Body of pancreas (tissue), 4 donors: ENCODE measurements at places on chromosomes 3 and 15. TPM values are rescaled to one million over a fixed set of nuclear protein-coding genes. Genes with fewer than 3 reads are reported as not detected.

- no peak for DNase-seq
- no peak overlapping the region for H3K4me3 ChIP-seq
- no peak overlapping the region for H3K27ac ChIP-seq
- no peaks in the 10 kb centered on the region for H3K4me1 ChIP-seq
- no peaks in the 10 kb centered on the region for H3K27me3 ChIP-seq
- H3K36me3 ChIP-seq, result peaks cover 84% of the 10 kb centered on the region
Observed at GRCh38 chr3:50112462-50112861, 23.7 kb downstream of the RBM5 start.

Gene GRAMD1C
- 27.0 TPM for total RNA-seq

DNA sequence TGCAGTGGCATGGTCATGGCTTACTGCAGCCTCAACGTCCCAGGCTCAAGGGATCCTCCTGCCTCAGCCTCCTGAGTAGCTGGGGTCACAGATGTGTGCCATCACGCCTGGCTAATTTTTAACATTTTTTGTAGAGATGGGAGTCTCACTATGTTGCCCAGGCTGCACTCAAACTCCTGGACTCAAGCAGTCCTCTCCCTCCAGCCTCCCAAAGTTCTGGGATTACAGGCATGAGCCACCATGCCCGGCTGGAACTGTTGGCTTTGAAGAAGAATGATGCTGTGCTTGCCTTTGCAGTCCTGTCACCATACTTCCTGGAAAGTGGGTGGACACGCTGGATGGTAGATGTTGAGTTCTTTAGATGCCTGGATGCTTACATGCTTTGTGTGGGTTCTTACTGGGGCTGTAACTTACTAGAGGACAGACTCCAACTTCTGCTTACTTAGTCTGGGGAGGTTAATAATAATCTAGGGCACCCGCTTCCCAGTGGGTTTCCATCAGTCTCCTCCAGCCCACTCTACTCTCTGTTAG is 36.7 kb downstream of the IGF1R start:
- H3K4me1 ChIP-seq, result peaks cover 65% of the 10 kb centered on the region
- no peak overlapping the region for H3K27ac ChIP-seq
- H3K4me3 ChIP-seq, result no peak overlapping the region
- H3K36me3 ChIP-seq, result no peaks in the 10 kb centered on the region

Gene C3orf33
- 14.8 TPM for total RNA-seq

DNA sequence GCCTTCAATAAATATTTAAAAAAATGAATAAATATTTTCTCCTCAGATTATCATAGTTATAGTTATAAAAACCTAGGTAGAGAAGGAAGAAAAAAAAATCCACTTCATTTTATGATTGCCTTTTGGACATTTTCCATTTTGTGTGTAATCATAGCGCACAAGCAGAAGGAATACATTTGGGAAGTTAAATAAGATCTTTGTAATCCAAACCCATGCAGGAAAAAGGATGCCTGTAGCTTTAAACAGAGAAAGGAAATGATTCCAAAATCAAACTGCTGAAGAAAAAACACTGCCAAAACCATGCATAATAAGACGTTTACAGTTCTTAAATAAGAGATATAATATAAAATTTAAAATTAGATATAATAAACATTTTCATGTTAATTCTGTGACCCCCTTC is 7.4 kb upstream of the CCDC54 start:
- H3K4me1 ChIP-seq, result peaks cover 13% of the 10 kb centered on the region
- no peak overlapping the region for H3K4me3 ChIP-seq
- no peak for DNase-seq
- H3K27ac ChIP-seq, result no peak overlapping the region

GRCh38 chr3:168001244-168001643 is 94.5 kb downstream of the GOLIM4 start:
- no peak overlapping the region for H3K27ac ChIP-seq
- no peak for DNase-seq
- no peaks in the 10 kb centered on the region for H3K4me1 ChIP-seq
- H3K36me3 ChIP-seq, result no peaks in the 10 kb centered on the region

GRCh38 chr15:98899272-98900021 is 108.1 kb downstream of the PGPEP1L start:
- H3K4me3 ChIP-seq, result no peak overlapping the region
- no peak for DNase-seq
- H3K36me3 ChIP-seq, result no peaks in the 10 kb centered on the region
- no peaks in the 10 kb centered on the region for H3K27me3 ChIP-seq
- peaks cover 9% of the 10 kb centered on the region for H3K4me1 ChIP-seq

- no peaks in the 10 kb centered on the region for H3K4me1 ChIP-seq
- H3K4me3 ChIP-seq, result no peak overlapping the region
- H3K27me3 ChIP-seq, result no peaks in the 10 kb centered on the region
- H3K36me3 ChIP-seq, result no peaks in the 10 kb centered on the region
Observed at GRCh38 chr3:181917027-181917426, 205.3 kb downstream of the SOX2 start.

DNA sequence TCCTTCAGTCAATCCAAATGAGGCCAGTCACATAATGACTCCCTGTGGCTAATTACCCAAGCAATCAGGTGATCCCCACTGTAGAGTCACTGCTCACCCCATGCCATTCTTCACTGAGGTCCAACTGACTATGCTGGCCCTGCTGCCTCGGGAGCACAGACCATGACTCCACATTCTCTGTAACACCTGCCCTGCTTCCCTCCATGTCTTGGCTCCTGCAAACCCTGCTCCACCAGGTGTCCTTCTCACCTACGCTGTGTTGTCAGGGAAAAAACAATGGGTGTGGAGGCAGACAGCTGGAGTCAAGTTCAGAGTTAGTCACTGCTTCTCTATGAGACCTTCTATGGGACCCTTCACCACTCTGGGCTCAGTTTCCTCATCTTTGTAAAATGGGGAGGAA is 6.1 kb upstream of the SFMBT1 start:
- H3K4me1 ChIP-seq, result peaks cover 10% of the 10 kb centered on the region
- H3K27me3 ChIP-seq, result no peaks in the 10 kb centered on the region
- H3K27ac ChIP-seq, result no peak overlapping the region
- peak; percentile 82 for DNase-seq
- H3K4me3 ChIP-seq, result no peak overlapping the region
- no peaks in the 10 kb centered on the region for H3K36me3 ChIP-seq

DNA sequence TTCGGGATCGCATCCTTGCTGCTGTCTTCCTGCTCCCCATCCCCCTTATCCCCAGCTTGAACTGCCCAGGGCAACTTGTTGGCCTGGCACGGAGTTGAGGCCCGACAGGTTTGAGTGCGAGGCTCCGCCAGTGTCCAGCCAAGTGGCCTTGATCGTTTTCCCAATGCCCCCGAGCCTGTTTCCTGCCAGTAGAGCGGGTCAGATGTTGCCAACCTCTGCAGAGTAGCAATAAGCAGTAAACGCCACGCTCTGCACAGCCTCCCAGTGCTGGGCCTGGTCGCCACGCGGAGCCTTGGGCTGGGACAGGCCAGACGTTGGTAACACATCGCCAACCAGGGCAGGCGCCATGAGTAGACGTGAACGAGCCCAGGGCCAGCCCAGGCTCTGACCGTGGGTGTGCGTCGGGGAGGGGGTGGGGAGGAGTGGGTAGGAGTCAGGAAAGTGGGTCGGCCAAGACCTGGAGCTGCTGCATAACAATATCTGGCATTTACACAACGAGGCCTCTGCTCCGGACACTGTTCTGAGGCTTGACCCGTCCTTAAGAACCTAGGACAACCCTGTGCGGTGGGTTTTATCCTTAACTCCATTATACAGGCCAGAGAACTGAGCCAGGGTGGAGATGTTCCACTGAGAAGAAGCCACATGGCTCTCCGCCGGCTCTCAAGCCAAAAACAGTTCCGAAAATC is 444 bp upstream of the ABHD14A start:
- peak; percentile 62 for DNase-seq
- H3K27me3 ChIP-seq, result no peaks in the 10 kb centered on the region
- H3K4me3 ChIP-seq, result peak overlapping the region; percentile 34
- peaks cover 59% of the 10 kb centered on the region for H3K4me1 ChIP-seq
- peak overlapping the region; percentile 88 for H3K27ac ChIP-seq

Gene REC114
- not detected for total RNA-seq

GRCh38 chr3:121431726-121432517 is 113.9 kb downstream of the POLQ start:
- H3K27me3 ChIP-seq, result no peaks in the 10 kb centered on the region
- H3K27ac ChIP-seq, result no peak overlapping the region
- no peaks in the 10 kb centered on the region for H3K4me1 ChIP-seq
- H3K36me3 ChIP-seq, result no peaks in the 10 kb centered on the region
- no peak for DNase-seq
